ENCODE measurements at places on chromosomes 2 and 18.

DNA sequence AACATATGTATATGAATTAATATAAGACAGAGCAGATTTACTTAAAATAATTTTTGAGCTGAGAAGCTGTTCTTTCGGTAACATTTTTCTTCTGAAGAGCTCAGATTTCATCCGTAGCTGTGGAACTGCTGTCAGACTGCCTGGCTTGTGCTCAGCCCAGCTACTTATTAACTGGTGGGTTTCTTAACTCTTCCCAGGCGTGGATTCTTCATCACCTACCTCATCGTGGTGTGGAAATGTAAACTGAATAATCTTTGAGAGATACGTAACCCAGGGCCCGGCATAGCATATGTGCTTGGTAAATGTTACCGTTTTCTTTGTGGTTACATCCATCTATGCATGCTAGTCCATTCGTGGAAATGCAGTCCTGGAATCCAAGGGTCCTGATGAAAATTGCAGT lies 145.0 kb downstream of the MCFD2 start:
- DNase-seq, result no peak

DNA sequence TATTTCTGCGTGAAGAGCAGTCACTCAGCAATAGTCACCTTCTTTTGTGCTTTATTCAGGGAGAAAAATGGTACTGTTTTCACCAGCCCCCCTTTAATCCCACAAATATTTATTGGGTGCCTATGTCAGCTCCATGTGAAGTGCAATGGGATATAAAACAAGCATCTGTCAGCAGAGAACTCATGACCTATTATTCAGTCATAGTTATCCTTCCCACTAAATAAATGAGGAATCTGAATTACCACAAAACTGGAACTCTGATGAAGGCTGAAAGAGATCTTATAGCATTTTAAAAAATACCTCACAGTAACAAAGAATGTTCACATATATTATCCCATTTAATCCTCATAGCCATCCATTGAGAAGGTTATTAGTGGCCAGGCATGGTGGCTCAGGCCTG lies 45.8 kb downstream of the DHX57 start:
- DNase-seq, result no peak

DNA sequence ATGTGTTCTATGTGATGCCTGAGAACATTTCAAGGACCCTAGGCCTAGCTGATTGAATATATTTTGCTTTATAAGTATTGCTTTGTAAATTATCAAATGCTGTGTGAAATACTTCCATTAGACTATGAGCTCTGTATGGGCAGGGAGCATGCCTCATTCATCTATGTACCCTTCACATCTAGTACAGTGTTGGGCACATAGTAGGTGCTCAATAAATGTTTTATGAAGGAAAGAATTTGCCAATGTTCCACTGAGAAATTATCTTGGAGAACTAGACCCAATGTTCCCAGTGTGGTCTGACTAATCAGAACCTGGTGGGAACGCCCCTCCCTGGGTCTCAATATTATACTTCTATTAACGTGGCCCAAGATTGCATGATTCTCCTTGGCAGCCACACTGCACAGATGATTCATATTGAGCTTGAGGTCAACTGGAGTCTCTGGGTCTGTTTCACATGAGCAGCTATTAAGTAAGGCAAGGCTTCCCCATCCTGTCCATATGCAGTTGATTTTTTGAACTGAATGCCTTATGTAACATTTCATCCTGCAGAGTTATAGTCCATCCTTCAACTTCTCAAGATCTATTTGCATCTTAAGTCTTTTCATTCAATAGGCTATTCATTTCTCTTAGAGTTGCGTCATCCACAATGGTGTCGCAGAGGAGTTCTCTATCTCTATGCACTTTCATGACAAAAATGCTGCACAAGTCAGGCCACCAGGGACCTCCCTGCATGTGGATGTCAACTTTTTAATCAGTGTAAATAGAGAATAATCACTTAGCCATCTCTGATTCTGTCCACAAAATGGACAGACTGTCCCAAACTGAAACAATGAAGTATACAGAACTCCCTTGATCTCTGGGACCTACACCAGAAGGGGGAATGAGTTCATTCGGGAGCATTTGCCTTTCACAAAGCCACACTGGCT lies 257.6 kb downstream of the CYP26B1 start:
- no peak for DNase-seq

- no peak for DNase-seq
Measured at GRCh38 chr2:179239195-179239594, 25.4 kb downstream of the SESTD1 start.

DNA sequence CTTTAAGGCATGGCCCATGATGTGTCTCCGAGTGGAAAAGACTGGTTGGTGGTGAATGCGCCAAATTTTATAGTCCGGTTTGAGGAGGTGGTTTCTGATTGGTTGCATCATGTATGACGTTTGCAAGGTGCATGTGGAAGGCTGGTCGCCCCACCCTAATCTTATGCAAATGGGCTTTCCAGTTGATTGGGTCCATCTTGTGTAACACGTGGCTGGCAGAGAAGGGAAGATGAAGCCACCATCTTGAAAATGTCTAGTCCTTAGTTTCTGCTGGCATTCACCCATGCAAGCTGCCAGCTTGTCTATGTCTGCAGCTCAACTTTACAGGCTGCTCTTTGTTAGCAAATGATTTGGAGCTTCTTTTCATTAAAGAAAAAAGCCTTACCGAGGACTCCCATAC lies 132.2 kb downstream of the PIK3C3 start:
- no peak for DNase-seq

DNA sequence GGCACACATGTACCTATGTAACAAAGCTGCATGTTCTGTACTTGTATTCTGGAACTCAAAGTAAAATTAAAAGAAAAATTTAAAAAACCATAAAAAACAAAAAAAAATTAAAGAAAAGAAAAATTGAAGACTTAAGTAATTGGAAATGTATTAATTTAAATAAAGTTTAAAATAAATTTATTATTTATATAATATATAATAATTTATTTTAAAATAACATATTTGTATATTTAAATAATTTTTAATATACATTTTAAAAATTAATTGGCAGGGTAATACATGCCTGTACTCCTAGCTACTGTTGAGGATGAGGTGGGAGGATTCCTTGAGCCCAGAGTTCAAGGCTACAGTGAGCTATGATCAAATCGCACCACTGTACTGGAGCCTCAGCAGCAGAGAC lies 1830.6 kb upstream of the CELF4 start:
- DNase-seq, result no peak

All from activated T-cell treated with anti-CD3 and anti-CD28 coated beads, Interleukin-2, amount 50 U/mL, for 48 hours (primary cell).